ENCODE measurements at places on chromosomes 2 and 18.
A peak's percentile ranks its signal among the peaks of the same experiment; 100 is the strongest.

DNA sequence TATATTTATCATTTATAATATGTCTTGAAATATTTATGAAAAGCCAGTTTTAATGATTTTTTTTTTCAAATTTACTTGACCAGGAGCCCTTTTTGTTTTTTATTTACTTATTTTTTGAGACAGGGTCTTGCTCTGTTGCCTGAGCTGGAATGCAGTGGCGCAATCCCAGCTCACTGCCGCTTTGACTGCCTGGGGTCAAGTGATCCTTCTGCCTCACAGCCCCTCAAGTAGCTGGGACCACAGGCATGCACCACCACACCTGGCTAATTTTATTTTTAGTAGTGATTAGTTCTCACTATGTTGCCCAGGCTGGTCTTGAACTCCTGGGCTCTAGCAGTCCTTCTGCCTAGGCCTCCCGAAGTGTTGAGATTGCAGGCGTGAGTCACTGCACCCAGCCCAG lies 5.7 kb downstream of the EPB41L5 start:
- no peak for DNase-seq

DNA sequence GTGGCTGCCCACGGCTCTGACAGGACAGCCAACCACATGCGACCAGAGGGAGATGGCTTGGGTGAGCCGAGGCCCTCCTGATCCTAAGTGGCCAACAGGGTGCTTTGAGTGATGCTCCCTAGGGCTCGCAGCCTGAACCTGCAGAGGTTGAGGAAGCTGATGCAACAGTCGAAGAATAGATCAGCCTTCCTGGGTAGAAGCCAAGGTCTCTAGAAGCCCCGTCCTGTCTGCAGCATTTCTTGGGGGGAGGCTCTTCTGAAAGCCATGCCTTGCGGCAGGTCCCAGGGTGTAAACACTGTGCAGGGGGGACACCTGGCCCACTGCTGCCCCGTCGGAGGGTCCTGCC lies 136.4 kb downstream of the HDAC4 start:
- no peak for DNase-seq

DNA sequence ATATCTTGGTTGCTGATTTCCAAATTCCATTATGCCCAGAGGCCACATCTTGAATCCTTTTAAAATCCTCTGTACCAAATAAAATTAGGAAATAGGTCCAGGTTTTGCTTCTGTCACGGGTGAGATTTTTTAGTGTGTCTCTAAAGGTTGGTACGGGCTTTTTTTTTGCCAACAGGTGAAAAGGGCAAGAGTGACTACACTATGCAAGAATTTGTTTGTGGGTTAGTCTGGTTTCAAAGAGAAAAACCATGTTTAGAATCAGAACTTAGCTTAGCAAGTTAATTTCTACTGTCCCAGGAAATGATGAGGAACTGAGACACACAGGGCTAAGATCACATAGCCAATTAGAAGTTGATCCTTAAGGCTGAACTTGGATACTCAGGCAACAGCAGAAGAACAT lies 41.7 kb downstream of the POLR1A start:
- DNase-seq = no peak

DNA sequence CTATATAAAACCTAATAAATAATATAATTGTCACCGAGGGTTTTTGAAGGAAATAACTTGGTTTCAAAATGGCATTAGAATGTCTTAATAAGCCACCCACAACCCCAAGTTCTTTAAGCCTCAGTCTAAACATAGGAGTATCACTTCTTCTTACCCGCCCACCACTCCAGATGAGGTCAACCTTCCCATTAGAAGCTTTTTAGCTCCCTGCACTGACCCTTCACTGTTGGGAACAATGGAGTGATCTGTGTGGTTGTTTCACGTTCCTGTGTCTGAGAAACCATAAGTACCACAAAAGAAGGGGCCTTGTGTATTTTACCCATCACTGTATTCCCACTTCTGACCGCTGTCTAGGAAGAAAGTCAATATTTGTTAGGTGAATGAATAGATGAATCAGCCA lies 326.3 kb upstream of the ZNF521 start:
- no peak for DNase-seq

GRCh38 chr2:231926180-231926741 lies at the start of gene NPPC:
NPPC (minus strand) TSS chr2:231926396; CDS start chr2:231926249, 147 bp downstream.
- DNase-seq = peak; percentile 53

GRCh38 chr2:7329465-7329864 lies 412.3 kb downstream of the RNF144A start:
- no peak for DNase-seq

DNA sequence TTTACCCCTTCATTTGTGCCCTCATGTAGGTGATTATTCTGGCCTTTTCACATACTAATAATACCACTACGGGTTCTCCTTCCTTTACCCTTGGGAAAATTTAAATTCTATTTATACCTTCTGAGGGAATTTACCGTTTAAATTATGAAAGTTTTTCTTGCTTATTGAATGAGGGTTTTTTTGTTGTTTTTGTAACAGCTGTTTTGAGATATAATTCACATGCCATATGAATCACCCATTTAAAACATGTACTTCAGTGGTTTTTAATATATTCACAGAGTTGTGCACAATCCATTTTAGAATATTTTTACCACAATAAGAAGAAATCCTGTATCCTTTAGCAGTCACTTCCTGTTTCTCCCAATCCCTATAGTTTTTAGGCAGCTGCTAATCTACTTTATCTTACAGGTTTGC lies 54.7 kb downstream of the EML4 start:
- no peak for DNase-seq

DNA sequence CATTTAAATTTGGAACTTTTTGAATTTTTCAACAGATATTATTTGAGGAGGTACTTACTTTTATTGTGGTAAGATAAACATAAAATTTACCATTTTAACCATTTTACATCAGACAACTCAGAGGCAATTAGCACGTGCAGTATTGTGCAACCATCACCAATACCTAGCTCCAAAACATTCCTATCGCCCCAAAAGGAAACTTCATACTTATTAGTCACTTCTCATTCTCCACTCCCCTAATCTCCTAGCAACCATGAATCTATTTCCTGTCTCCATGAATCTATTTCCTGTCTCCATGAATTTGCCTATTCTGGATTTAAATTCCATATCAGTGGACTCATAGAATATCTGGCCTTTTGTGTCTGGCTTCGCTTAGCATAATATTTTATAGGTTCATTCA lies 69.9 kb upstream of the FAM136A start:
- no peak for DNase-seq

DNA sequence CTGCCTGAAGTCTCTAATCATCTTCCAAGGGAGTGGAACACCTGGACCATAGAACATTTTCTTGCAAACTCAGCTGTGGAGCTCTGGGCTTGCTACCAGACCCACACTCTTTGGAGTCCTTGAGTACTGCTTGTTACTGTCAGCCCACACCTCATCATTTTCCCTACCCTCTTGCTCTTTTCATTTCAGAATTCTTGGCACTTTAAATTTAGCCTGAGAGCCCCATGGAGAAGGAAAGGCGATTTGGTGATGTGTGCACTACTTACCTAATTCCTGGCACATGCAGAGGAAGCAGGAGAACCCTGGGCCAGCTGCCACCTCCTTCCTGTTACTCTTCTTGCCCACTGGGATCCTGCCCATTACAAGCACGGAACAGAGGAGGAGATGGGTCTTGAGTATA lies 31.7 kb downstream of the TMEM178A start:
- DNase-seq = no peak

DNA sequence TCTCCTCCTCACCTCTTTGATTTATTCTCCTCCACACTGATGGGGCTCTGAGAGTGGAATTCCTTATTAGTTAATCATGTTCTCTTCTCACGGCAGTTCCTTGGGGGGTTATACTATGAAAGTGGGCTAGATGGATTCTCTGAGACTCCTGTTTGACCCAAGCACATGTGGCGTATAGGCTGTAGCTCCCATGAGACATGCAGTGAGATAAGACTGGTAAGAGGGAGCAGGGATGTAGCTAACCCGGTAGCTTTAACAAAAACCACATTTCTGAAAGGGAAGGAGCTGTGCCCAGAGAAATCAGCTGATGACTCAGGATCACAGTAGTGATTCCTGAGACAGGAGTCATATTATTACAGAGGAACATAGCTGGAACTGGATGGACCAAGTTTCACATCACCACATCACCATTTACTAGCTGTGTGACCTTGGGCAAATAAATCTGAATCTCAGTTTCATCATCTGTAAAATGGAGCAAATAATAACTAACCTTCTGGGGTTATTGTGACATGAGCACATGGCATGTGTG lies 82.9 kb downstream of the CRIM1 start:
- no peak for DNase-seq

DNA sequence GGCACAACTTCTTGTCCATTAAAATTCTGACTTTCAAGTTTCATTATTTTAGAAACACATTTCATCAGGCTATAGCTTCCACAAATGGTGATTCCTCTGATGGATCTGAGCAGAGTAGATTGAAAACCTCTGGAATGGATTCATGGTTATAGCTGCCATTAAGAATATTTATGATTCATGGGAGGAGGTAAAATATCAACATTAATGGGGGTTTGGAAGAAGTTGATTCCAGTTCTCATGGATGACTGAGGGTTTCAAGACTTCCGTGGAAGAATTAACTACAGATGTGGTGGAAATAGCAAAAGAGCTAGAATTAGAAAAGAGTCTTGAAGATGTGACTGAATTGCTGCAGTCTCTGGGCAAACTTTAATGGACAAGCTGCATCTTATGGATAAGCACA lies 797.4 kb downstream of the SUCLG1 start:
- no peak for DNase-seq

- DNase-seq = no peak
Measured at GRCh38 chr18:70148039-70148938, 57.2 kb downstream of the RTTN start.
